ENCODE measurements at places on chromosomes 3 and 15.

DNA sequence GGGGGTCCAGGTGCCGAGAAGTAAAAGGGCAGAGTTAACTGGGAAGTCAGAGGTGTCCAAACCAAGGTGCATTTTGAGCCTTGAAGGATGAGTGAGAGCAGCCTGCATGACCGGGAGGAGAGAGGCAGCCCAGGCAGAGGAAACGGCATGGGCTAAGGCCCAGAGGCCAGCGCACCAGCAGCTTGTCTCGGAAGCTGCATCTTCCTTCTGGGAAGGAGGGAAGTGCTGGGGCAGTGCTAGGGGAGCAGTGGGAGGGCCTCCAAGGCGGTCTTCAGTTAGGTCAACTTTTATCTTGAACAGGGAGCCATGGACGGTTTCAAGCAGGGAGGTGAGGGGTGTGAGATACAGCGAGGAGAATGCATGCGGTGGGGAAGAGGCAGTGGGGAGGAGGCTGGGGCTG is 1.0 kb downstream of the H1-8 start:
- no peak for DNase-seq

- DNase-seq = no peak
Measured at GRCh38 chr3:108122276-108122675, 31.4 kb upstream of the CD47 start.

- DNase-seq = no peak
Measured at GRCh38 chr3:29267226-29267625, 13.6 kb upstream of the RBMS3 start.

- no peak for DNase-seq
Measured at GRCh38 chr15:34472947-34473346, 35.3 kb upstream of the GOLGA8A start.

GRCh38 chr3:58355179-58355578 is 22.5 kb downstream of the PXK start:
- no peak for DNase-seq

DNA sequence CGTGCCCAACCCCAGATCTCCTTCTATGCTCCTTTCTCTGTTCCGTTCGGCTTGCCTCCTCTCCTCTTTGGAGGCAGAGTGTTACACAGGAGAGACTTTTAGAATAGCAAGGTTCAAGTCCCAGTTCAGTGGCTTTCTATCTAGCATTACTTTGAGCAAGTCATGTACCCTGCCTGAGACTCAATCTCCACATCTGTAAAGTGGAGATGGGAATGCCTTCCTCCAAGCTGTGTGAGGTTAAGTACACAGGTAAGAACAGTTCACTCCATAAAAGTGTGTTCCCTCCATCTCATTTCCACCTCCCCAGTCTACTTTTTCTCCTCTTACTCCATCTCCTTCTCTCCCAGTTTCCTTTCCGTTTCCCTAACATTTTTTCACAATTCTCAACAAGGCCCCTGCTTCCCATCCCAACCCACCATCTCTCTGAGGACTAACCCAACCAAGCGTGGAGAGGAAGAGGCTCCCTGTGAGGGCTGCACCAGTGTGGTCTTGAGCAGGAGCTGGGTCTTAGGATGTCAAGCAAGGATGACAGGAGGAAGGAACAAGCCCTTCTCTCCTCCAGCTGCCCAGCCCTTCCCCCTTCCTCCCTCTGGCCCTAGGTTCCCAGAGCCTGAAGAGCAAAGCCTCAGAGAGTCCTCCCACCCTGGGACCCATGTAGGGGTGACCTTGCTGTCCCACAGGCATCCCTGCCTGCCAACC is 6.4 kb downstream of the ATP8B4 start:
- no peak for DNase-seq

GRCh38 chr3:140627756-140628155 is 50.1 kb upstream of the TRIM42 start:
- DNase-seq = no peak

- no peak for DNase-seq
Measured at GRCh38 chr3:186653080-186653707, 12.6 kb upstream of the HRG start.

DNA sequence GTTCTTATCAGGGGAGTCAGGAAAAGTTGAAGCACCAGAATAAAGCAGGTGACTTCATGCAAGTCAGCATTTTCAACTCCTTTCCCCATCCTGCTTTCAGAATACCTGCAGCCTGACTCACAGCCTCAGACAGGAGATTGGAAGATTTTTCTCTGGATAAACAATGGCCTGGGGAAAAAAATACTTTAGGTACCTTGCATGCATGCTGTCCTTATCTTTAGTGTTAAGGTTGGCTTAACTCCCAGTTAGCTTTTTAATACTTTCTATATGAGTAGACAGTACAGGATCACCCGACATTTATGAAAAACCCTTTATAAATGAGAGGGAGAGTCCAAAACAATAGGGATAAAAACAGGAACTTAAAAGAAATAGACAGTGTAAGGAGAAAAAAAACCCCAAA is 53.6 kb downstream of the PAK2 start:
- DNase-seq = no peak

GRCh38 chr15:33068511-33068990 is 126.0 kb downstream of the FMN1 start:
- no peak for DNase-seq

- DNase-seq = no peak
Measured at GRCh38 chr3:97138914-97139541, 324.6 kb downstream of the EPHA6 start.

DNA sequence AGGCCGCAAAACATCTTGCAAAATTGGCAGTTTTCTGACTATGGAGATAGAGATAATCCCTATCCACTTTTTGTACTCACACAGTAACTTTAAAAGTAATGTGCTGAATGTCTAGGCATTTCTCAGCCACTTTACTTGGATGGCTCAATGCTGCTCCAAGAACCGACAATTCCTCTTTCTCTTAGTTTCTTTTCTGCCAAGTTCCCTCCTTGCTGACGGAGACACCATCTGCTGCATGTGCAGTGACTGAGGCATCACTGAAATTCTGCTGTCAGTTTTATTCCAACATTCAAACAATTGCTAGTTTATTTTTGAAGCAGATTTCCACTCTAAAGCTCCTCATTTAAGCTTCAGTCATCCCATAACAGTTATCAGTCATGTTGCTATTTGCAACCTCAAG is 116.0 kb upstream of the RBMS3 start:
- DNase-seq = no peak
